ENCODE measurements at places on chromosomes 2 and 18.

DNA sequence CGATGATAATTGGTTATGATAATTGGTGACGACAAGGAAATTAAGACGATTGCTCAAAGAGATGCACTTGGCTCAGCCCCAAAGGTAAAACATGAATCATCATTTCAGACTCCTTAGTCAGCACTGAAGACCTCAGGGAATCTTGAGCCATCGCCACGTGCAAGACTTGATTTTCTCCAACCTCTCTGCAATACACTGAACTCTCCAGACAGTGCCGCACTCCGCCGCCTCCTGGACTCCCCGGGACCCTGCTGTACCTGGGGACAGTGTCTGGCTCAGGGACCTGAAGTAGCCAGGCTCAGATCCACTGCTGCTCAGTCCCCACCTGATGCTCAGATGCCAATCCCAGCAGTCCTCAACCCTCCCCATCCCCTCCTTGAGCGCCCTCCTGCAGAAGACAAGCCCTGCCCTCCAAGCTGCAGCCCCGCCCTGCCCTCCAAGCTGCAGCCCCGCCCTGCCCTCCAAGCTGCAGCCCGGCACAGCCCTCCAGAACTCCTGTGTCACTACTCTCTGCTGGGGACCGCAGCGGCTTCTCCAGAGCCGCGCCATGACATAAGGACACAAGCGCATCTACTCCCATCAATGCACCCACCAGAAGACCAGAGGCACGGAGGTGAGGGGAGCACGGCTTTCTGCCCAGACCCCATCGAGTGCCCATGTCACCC, 1.1 kb downstream of the TMEM18 start:
- no peak for DNase-seq

DNA sequence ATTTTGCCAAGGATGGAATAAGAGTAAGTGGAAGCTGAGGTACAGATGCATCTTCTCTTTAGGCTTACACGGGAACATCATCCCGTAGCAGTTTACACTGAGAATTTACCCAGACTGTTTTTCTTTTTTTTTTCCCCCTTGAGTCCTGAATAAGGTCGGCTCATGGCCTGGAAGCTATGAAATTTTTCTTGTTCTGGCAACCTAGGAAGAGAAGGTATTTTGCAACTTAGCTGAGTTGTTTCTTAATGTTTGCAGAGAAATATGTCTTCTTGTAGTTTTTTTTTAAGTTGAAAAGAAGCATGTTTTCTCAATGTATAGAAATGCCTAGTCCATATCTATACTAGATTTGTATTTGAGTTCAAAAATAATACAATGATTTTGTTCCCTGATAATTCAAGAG, 712.5 kb downstream of the TDRD15 start:
- DNase-seq, result no peak

- DNase-seq, result no peak
These were observed 62.5 kb downstream of the ANTXR1 start for GRCh38 chr2:69075486-69075885.

- DNase-seq, result no peak
These were observed 16.5 kb downstream of the PTPN2 start for GRCh38 chr18:12867441-12868123.

- no peak for DNase-seq
These were observed 2.3 kb upstream of the SLC20A1 start for GRCh38 chr2:112643488-112643887.
